AG08396 (cell line): ENCODE measurements at places on chromosomes 11 and 22.
A peak's percentile ranks its signal among the peaks of the same experiment; 100 is the strongest.

GRCh38 chr11:28899706-28900105 is 791.5 kb downstream of the METTL15 start:
- no peak for DNase-seq

- no peak for DNase-seq
Observed at GRCh38 chr22:31259798-31260473, 32.4 kb downstream of the PIK3IP1 start.

GRCh38 chr11:91859666-91860065 is 365.0 kb upstream of the FAT3 start:
- no peak for DNase-seq

- no peak for DNase-seq
Observed at GRCh38 chr11:93340223-93340622, 9.7 kb downstream of the DEUP1 start.

- DNase-seq = no peak
Observed at GRCh38 chr11:18145837-18146236, 13.5 kb downstream of the MRGPRX3 start.

DNA sequence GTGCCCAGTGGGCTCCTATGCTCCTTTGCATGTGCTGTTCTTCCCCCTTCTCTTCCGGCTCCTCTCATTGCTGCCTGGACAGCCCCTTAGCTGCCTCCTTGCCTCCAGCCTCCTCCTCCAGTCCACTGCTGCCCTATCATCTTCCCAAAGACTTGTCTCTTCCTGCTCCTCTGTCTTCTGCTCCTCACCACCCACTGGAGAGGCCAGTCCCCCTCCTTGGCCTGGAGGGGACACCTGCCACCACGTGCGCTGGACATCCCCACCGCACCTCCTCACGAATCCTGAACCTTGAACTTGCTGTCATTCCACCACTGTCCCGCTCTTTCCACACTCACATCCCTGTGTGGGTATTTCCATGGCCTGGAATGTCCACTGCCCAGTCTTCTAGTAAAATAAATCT is 49.8 kb downstream of the MICAL2 start:
- DNase-seq = no peak

DNA sequence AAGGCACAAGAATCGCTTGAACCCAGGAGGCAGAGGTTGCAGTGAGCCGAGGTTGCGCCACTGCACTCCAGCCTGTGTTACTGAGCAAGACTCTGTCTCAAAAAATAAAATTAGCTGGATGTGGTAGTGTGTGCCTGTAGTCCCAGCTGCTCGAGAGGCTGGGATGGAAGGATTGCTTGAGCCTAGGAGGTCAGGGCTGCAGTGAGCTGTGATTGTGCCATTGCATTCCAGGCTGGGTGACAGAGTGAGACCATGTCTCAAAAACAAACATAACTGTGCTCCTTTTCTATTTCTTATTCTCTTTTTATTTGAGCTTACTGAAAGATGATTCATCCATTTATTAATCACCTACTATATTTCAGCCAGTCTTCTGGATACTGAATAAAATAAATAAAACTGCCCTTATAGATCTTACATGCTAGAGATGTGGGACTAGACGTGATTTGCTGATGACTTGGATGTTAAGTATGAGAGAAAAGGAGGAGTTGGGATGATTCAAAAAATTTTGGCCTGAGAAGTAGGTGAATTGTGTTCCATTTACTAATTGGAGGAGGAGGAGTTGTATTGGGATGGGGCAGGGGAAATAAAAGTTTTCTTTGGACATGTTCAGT is 18.0 kb downstream of the PAAF1 start:
- DNase-seq = peak; percentile 72

DNA sequence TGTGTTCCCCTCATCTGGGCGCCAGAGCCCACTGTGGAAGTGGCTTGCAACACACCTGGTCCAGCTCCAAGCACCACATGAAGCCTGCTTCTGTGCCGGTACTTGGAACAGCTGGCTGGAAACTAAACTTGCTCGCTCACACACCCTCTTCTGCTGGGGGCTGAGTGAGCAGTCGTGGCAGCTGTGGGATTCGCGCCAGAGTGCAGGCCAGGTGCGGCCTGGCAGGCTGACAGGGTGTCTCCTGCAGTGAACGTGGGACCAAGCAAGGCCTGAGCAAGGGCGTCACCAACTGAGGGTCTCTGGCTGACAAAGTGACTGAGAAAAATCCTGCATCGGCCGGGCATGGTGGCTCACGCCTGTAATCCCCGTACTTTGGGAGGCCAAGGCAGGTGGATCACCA is 15.2 kb downstream of the SMC1B start:
- no peak for DNase-seq

DNA sequence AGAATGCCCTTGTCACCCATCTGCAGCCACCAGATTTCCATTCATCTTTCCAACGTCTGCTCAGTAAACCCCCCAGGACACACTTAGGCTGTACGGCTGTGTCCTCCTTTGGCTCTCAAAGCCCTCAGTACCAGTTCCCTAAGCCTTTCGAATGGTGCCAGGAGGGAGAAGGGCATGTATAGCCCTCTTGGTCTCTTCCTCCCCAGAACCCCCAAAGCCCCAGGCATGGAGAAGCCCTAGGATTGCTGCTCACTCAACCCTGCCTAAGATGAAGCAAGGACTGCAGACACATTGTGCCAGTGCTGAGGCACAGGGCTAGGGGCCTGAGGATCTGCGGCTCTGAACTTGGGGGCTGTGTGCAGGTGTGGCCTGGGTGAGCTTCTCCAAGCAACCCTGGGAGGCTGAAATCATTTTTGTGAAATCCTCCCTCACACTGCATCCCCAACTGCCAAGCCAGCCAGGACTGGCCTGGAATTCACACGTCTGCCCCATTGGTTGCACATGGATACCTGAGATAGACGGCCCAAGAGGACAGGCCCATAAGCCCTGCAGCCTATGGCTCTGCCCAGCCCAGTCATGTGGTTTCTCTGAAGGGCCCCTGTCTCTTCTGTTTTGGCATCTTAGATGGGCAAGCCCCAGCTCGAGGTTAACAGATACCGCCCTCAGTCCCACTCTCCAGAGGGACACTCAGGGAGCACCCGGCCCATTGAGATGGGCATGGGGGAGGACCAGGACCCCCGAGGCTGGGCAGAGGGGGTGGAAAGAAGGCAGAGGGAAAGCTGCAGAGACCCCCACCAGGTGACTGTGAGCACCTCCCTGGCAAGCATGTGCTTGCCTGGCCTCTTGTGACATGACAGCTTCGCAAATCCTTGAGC is 34.0 kb downstream of the KCNQ1OT1 start:
- no peak for DNase-seq
